ENCODE measurements at places on chromosomes 1 and 21.

DNA sequence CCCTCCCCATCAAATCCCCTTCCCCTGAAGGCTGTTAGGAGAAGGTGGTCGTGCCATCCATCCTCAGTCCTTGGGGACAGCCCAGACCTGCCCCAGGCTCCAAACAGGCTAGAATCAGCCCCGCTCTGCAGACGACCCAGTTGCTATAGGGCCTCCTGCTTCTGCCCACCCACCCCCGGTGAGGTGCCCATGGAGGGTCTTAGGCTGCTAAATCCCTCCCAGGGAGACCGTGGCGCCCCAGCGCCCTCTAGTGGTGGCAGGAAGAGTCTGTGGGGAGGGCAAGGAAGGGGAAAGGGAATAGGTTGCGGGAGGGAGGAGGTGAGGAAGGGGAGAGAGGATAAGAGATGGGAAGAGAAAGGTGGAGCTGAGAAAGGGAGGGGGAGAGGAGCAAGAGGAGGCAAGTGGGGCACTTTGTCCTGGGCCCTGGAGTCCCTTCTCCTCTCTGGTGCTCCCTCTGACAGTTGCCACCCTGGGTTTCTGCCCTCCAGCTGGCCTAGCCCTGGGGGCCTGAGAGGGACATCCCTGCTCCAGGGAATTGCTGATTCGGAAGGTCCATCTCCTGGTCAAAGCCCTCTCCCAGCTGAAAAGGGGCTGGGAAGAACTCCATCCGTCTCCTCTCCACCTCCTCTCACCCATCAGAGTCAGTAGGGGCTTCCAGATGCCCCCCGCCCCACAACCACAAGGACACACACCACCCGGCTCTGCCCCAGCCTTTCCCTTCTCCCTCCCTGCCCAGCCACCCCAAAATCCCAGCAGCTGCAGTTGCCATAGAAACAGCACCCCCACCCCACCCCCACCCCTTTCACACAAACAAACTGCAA lies 55.4 kb downstream of the CAMK2N1 start:
- DNase-seq, result no peak

DNA sequence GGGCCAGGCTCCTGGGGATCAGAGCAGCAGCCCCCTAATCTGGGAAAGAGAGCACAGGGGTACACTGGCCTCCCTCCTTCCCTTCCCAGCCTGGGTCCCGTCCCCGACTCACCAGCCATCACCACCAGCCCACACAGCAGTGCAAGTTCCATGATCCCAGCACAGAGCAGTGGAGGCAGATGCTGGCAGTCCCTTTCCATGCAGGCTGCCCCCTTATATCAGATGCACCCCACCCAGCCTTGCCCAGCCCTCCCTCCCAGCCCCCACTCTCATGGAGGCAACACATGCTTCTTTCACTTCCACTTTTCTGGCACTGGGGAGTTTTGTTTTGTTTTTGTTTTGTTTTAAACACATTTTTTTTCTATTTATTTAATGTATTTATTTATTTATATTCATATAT lies at the start of gene PLA2G2D:
TSS of gene PLA2G2D (minus strand) at position 190 of the 400 bp plus-strand sequence. CDS start at position 152, 38 bp downstream.
- no peak for DNase-seq

GRCh38 chr1:11704194-11704529 lies 12.7 kb downstream of the DRAXIN start:
- DNase-seq, result no peak

- no peak for DNase-seq
Measured at GRCh38 chr1:182725259-182726255, 41.2 kb upstream of the RGS8 start.

DNA sequence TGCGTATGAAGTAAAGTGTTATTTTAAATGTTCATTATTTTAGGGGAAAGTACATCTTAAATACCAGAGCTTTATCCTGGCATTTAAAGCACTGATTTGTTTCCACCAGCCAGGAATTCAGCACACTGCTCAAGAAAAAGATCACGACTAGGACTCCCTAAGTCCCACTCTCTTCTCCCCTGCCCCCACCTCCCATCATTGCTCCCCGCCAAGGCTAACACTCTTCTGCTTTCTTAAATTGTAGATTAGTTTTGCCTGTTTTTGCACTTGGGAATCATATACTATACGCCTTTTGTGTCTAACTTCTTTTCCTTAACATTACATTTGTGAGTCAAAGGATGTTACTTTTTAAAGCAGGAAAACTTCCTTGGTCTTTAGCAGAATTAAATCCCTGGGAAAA lies 37.5 kb upstream of the C1orf105 start:
- DNase-seq, result no peak

DNA sequence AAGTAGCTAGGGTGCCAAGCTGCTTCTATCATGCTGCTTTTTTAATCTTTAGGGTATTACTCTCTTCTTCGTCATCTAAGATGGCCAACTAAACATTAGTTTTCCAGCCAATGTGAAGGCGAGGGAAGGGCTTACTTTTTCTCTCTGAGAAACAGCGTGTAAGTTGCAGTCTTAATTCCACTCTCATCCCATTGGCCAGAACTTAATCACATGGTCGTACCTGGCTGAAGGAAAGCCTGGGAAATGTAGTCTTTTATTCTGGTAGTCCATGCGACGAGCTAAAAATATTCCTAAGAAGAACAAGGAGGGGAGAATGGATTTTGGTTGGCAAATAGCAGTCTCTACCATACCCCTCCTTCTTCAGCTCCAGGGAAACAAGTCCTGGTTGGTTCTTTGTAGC lies 21.5 kb downstream of the DNAJC6 start:
- DNase-seq, result no peak

- DNase-seq, result no peak
Measured at GRCh38 chr1:17966341-17966740, 141.3 kb upstream of the IGSF21 start.

DNA sequence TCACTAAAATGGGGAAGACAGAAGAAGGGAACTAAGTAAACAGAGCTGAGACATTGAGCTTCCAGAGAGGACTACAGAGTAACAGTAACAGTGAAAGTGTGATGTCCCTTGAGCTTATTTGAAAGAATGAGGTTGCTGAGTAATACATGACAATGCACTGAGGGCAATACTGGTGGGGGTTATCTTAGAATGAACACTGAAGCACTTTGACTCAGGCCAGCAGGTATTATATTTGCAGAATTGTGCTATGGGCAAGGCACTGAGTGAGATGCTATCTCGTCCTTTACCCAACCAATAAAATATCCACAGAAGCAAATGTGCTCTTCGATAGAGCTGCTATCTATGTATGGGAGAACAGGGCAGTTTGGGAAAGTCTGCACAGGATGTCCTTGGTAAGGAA lies 133.2 kb downstream of the DISP1 start:
- DNase-seq, result no peak

DNA sequence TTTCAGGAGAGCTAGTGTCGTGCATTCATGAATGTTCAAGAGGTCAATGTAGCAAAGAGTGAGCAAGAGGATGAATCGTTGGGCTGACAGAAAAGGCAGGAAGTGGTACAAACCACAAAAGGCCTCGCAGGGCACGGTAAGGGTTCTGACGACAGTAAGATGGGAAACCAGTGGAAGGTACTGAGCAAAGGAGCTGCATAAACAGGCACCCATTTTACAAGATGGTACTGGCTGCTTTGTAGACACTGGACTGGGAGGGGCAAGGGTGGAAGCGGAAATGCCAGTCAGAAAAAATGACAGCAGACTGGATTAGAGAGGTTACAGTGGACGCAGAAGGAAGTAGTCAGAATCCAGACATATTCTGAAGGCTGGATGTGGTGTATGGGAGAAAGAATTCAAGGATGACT lies 123.5 kb downstream of the PTPN14 start:
- DNase-seq, result peak; percentile 98

DNA sequence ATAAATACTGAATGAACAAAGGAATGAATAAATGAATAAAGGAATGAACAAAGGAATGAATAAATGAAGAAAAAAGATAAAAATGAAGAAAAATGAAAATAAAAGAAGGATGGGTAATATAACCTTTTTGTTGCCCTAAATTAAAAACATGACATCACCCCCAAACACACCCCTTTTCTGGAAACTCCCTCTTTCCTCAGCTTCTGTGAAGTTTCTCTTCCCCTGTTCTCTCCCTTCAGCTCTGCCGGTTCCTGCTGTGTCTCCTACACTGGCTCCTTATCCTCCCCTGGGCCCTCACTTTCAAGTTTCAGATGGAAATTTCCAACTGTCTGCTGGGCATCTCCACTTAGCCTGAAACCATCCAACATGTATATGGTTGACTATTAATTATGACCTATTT lies 37.9 kb downstream of the RAB3B start:
- peak; percentile 12 for DNase-seq

DNA sequence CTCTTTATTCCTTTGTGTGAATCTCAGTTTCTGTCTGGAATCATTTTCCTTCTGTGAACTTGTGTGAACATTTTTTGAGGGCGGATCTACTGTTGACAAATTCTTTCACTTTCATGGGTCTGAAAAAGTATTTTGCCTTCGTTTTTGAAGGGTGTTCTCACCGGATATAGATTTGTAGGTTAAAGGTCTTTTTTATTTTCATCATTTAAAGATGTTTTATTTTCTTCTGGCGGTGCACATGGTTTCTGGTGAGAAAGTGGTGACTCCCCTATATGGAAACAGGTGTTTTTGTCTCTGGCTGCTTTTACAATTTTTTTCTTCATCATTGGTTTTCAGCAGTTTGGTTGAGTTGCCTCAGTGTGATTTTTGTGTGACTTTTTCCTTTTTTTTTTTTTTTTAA lies 94.9 kb downstream of the DYRK1A start:
- peak; percentile 87 for DNase-seq

GRCh38 chr1:156385534-156386031 lies 16.6 kb downstream of the RHBG start:
- peak; percentile 75 for DNase-seq

GRCh38 chr1:84361796-84362195 lies 36.5 kb upstream of the DNASE2B start:
- no peak for DNase-seq

DNA sequence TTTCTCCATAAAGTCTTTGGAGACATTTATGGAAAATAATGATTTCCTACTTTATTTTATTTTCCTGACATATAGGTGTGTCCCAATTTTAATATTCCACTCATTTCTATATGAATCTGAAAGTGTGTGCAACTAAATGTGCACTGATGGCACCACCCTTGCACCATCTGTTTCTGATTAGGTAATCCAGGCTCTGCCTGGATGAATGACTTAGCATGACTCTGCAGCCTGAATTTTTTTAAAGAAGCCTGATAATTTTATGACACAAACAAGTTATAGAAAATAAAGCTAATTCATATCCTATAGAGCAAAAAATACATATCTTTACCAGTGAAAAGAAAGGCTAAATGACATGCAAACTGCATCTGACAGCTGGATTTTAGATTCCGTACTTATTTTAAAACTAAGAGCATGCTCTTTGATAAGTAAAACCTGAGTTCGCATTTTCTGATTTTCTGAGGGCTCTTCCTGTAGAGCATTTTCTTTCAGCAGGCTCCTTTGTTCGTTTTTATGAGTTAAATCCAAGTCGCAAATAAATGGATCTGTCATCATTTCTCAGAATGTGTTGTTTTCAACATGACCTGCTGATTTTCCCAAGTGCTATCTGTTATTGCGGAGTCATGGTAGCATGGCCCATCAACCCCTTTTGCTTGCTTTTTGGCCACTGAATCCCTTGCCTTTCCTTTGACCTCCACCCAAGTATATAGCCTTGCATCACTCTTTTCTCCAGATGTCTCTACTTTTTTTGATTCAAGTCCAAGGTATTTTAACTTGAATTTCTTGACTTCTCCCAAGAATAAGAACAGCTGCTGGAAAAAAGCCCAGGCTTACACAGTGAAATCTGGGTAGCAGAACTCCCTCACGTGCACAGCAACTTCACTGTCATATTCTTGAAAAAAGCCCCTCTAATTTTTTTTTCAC lies 52.8 kb upstream of the LYPLAL1 start:
- DNase-seq, result no peak

GRCh38 chr1:19398309-19398760 lies 86.2 kb downstream of the SLC66A1 start:
- DNase-seq, result no peak

DNA sequence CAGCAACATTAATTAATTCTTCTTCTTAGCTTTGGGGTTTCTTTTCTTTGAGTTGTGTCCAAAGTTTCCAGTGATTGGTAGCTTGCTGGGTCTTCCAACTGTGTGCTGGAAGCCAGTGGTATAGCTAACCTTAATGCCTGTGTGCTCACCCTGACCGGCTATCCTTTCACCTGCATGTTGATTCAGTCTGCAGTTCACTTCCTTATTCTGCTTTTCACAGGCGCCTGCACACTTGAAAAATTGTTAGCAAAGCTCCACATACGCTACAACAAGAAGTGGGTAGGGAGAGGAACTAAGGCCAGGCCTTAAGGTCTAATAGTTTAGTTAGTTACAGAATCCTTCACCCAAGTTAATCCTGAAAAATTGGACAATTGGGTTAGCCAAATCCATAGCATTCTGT lies 35.7 kb downstream of the NCF2 start:
- DNase-seq, result no peak

DNA sequence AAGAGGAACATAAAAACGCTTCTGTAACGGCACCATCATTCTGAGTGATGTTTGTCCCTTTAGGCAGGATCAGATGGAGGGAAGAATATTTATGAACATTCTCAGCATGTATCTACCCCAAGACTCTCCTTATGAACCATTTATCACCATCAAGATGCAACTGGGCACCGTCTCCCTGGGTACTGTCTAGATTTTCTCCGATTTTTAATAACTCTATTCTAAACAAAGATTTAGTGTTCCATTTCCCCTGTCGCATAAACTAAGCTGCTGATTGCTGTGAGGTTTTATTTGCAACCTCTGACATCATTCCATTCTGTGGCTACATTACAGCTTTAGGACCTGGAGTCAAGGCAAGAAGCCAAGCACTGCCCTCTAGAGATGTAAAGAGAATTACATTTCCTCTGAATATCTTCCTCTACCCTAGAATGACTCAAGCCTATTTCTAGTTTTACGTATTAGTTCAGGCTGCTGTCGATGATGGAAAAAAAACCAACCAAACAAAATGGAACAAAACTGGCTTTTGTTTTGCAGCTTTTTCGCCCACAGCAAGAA lies 130.1 kb upstream of the MAP1LC3C start:
- peak; percentile 31 for DNase-seq

GRCh38 chr1:215022741-215023141 lies 59.8 kb upstream of the KCNK2 start:
- DNase-seq, result no peak

DNA sequence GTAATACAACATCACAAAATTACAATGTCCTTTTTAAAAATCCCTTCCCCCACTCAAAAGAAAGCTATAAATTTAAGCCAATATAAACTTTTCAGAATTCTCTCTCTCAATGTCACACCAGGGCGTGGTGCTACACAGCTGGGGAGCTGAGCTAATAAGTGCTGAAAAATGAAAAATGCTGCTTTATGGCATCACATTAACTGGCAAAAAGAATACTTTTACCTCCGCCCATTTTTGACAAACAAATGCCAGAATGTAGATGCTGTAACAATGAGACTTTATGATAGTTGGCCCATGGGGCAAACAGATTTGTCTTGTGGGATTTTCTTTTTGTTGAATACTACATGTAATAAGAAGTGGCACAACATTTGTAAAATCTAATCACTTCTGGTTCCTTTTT lies 12.7 kb upstream of the LYPLAL1 start:
- DNase-seq, result no peak

GRCh38 chr1:90391126-90391525 lies 326.0 kb downstream of the BARHL2 start:
- no peak for DNase-seq

GRCh38 chr1:229114850-229115365 lies 156.0 kb upstream of the RAB4A start:
- no peak for DNase-seq
